ENCODE measurements at places on chromosomes 4 and X.

DNA sequence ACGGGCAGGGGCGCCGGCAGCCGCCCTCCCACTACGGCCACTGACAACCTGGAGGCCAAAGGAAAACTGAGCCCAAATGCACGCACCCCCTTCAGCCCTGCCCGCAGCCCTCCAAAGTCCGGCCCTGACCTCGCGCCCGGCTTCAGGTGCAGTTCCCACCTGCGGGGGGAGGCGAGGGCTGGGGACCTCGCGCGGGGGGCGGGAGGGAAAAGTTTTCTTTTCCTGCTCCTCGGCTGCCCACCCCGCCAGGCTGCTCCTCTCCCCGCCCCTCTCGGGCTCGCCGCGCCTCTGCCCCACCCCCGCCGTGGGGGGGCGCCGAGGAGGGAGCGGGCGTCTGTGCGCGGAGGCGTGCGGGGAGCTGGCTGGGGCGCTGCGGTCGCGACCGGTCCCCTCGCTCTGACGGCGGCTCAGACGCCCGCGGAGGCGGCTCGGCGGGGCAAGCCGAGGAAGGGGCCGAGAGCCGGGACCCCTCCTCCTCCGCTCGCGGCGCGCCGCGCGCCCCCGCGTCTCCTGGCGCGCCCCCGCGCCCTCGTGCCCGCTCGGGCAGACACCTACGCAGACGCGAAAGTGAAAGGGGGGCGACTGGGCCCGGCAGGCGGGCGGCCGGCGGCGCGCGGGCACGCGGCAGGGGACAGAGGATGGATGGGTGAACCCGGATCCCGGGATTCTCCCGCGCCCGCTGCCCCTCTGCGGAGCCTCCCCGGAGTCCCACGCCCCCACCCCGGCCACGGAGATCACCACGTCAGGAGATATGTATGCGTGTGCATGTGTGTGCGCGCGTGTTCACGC lies 3.1 kb upstream of the NR3C2 start:
- DNase-seq: no peak

GRCh38 chr4:2621419-2621818 lies 85.0 kb downstream of the FAM193A start:
- no peak for DNase-seq

- DNase-seq: no peak
Measured at GRCh38 chr4:118173126-118173525, 138.8 kb downstream of the NDST3 start.

GRCh38 chrX:14420841-14421240 lies 108.5 kb upstream of the GLRA2 start:
- no peak for DNase-seq

DNA sequence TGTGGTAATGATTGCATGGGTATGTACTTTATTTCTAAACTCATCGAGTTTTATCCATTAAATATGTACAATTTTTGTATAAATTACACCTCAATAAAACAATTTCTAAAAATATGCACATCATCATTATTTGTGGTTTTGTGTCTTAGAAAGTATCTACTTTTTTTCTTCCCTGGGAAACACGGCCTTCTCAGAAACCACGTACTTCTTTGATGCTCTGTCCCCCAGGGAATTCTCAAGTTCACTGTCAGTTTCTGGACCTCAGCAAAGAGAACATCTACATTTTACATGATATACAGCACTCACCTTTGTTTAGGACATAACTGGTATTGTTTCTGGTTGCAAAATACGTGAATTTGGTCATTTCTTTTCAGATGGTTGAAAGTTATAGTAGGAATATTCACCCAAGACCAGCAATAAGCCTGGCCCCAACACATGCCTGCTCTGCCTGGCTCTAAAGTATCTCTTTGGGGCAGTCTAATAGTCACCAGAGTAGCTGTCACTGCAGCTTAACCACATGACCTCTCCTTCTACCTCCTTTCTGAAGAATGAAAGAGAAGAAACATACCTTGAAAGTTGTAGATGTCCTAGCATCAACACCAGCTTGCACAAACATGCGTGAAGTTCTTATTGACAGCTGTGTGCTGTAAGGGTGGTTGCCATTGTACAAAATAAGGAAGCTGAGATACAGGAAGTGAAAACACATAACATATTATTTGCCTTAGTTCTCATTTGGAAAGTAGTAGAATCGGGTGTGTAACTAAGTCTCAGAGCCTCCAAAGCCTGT lies 48.4 kb upstream of the SPANXN4 start:
- DNase-seq: no peak

DNA sequence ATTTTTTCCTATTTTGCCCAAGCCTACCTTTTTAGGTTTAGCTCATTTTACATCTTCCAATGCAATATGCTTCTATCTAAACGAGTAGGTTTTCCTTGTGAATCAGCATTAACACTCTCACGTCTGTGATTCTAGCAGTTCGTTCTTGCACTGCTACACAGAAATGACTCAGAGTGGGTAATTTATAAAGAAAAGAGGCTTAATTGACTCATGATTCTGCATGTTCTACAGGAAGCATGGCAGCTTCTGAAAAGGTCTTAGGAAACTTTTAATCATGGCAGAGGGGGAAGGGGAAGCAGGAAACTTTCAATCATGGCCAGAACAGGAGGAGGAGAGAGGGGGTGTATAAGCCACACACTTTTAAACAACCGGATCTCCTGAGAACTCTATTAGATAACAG lies 44.9 kb downstream of the SPANXN1 start:
- DNase-seq: no peak

DNA sequence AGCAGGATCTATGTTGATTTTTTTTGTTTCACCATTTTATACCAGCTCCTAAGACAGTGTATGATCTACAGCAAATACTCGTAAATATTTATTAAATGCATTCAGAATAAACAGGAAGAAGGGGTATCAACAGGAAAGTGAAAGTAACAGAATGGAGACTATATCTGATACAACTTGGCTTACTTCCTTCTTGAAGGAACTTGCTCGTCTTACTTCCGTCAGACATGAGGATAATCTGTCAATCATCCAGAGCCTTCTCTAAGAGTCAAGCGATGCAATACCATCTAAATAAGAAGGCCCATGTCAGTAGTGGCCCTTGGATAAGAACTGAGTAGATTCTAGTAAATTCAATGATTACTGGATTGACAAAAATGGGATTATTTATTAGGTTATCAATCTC lies 84.2 kb downstream of the CAMK2D start:
- no peak for DNase-seq

DNA sequence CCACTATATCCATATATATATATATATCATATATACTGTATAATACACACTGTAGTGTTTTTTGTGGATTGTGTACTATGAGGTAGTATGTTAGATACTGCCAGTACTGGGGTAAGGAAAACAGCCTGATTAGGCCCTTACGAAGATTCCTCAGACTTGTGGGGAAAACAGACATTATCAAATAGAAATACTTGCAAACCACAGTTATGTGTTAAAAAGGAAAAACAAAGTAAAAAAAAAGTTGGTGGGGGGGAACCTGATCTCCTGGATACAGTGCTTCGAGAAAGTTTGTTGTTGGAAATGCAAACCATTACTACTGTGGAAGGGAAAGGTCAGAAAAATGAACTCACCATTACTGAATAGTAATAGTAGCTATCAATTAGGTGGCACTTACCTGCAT lies 53.0 kb downstream of the PKD2 start:
- DNase-seq: no peak

DNA sequence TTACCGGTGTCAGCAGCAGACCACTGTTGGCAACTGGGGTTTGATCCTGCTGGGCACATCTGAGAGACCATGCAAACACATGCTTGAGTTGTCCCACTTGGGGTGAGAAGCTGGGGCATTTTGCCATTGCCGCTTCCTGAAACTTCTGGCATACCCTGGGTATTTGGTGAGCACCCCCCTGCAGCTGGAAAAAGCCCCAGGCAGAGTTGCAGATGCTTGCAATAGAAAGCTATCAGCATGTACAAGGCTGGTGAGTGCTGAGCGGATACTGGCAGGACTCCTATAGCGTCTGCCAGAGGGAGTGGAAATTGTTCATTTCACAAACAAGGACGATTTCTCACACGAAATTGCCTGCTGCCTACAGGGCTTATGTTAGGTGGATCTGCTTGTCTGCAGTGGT lies 32.3 kb downstream of the SUPT20HL1 start:
- DNase-seq: no peak

DNA sequence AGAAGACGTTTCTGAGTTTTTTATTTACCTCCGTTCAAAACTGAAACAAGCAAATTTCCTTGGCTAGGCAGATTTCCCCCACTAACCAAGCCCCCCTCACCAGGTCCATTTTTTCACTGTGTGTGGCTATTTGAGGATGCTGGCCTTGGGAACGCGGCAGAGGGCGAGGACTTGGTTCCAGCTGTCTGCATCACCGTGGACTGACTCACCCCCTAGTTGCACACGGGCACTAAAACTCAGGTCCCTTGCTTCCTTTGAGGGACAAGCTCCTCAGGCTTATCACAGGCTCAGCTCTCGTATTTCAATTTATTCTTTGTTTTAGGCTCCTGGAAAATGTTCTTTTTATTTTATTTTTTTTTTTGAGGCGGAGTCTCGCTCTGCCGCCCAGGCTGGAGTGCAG lies 8.4 kb upstream of the MTNR1A start:
- no peak for DNase-seq

DNA sequence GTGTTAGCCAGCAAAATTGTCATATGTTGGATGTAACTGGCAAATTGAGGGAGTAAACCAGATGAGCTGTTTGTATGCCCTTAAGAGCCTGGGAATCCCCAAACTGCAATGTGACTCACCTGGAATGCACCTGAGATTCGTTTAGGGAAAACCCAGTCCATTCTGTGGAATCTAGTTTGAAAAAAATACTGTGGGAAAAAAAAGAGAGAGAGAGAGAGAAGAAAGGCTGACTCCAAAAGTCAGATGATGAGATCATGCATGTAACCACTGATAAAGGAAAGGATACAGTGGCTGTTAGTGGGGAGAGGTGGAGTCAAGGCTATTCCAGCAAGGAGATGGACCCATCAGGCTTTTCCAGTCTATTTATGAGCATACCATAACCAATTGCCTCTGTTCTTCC lies 48.5 kb downstream of the SLC9A7 start:
- no peak for DNase-seq

- no peak for DNase-seq
Measured at GRCh38 chrX:100435726-100436125, 25.7 kb upstream of the PCDH19 start.

DNA sequence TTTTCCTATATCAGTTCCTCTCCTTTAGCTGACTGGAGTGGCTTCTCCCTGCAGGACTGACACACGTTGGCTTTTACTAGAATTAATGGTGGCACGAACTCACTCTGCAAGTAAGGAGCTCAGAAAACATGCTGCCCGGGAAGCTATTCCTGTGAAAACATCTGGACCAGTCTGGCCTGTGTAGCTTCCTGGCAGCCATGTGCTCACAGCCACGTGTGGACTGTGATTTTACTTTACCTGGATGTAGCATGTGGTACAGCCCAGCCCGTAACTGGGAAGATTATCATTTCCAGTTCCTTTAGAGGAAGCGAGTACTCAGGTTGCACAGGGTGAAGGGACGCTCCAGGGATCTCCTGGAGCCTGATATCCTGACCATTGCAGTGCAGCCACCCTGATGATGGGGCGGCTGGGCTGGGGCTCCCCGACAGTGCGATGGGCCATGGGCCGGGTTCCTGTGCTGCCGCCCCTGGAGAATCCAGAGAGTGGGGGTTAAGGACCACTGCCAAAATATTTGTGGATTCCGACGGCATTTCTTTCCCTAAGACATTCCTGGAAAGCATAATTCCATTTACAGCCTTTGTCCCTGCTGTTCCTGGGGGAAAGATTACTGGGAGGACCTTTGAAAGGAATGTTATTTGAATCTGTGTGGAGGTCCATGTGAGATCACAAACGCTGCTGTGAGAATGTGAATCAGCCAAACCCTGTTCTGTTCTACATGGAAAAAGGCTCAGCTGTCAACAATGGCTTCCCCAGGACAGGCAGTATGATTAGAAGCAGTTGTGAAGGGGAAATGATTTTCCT lies 35.0 kb downstream of the PROM1 start:
- DNase-seq: no peak

- no peak for DNase-seq
Measured at GRCh38 chr4:54496412-54496811, 161.3 kb upstream of the KIT start.

DNA sequence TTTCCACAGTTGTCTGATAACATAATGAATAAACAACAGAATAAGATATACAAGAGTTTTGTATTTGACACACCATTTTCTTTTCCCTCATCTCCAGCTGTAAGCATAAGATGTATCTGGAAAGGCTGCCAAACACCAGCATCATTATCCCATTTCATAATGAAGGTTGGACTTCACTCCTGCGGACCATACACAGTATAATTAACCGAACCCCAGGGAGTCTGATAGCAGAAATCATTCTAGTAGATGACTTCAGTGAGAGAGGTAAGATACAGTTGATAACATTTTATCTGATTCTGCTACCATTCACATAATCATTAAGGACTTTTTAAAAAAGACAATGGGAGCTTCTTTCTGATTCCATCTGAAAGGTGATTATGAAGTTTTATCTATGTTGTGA lies 535.2 kb downstream of the GALNTL6 start:
- DNase-seq: no peak

DNA sequence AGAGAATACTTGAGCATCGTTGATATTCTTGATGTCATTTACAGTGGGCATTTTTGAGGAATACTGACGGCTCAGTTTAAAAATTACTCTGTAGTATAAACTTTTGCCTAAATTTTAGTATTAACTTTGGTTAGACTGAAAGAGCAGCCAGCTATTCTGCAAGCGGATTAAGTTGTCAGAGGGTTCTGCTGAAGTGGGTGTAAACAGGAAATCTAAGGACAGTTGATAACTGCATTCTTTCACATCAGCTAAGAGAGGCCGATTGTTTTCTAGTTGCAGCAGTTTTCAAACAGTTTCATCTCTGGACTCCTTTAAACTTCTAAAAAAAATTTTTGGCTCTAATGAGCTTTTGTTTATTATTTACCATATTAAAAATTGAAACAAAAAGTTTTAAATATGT lies 149.6 kb downstream of the RAPGEF2 start:
- no peak for DNase-seq

- no peak for DNase-seq
Measured at GRCh38 chr4:61301271-61301670, 101.1 kb downstream of the ADGRL3 start.

GRCh38 chrX:3717742-3718420 lies 4.4 kb upstream of the PRKX start:
- DNase-seq: no peak

GRCh38 chr4:69489856-69490255 lies 5.8 kb downstream of the UGT2B4 start:
- DNase-seq: no peak

DNA sequence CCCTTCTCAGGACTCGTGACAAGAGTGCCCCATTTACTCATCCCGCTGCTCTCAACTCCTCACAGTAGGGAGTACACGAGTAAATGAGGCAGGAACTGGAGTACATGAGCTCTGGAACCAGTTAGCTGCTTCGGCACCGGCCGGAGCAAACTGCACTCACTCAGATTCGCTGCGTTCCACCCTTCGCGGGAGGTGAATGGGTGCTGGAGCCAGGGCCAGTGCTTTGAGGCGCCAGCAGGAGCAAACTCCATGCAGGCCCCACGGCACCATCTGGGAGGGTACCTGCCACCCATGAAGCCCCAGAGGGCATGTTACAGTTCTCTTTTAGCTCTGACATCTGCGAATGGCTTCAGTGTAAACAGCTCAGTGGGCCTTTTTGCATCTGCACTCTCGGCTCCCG lies 315.5 kb upstream of the GK2 start:
- no peak for DNase-seq

- DNase-seq: no peak
Measured at GRCh38 chr4:25172961-25173915, 13.0 kb upstream of the SEPSECS start.

All from cerebellar nuclear complex (tissue), 1 donor.